ENCODE measurements at places on chromosomes 1 and 21.
A peak's percentile ranks its signal among the peaks of the same experiment; 100 is the strongest.

- no peak for DNase-seq
These were observed 36.9 kb upstream of the CD2 start for GRCh38 chr1:116717318-116717717.

GRCh38 chr1:62676611-62677356 lies 11.4 kb downstream of the DOCK7 start:
- DNase-seq = no peak

DNA sequence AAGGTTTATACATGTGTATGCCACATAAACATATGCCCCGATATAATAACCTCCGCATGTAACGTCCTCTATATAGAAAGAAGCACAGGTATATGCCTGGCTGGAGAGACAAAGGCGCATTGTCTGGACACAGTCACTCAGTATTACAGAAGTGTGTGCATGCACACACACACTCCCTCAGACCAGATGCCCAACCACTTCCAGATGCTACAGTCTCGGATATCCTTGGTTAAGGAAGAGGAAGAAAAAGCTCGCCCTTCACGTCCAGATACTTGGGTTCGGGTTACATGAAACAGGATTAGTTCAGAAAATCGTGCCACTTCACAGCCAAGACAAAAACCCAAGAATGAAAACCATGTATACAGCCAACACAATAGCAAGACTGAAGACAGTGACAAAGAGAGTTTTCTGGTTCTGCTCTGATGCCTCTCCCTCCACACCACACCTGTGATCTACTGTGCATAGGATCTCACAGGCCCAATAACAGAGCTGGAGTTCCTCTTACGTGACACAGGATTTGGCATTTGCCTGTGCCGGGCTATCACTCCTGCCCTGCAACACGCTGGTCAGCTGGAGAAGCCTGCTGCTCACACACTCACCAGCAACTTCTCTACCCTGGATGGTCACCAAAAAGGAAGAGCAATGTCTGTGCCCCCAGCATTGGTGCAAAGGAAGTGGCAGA lies 75.0 kb downstream of the SSBP3 start:
- DNase-seq = no peak

- no peak for DNase-seq
These were observed 642.8 kb downstream of the PLA2G4A start for GRCh38 chr1:187471555-187471954.

DNA sequence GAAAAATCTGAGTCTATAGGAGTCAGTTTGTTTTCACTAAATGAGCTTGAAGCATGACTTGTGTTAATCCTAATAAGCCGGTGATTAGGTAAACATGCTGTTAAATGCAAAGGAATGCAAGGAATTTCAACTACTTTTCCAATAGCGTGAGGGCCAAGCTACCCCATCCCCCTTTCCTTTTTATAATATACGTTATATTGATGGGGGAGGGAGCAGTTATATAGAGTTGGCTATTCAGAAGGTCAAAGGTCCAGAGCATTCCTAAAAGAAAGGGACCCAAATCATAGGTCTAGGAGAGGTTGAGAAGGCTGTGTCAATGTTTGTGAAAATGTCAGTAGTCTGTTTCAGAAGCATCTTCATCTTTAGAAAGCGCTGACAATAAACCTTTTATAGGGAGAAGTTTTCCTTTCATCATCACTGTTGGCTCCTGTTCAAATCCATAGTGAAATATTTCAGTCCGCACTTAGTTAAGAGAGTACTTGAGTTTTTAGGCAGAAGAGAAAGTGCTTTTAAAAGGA lies 3.8 kb downstream of the CCN1 start:
- peak; percentile 97 for DNase-seq

DNA sequence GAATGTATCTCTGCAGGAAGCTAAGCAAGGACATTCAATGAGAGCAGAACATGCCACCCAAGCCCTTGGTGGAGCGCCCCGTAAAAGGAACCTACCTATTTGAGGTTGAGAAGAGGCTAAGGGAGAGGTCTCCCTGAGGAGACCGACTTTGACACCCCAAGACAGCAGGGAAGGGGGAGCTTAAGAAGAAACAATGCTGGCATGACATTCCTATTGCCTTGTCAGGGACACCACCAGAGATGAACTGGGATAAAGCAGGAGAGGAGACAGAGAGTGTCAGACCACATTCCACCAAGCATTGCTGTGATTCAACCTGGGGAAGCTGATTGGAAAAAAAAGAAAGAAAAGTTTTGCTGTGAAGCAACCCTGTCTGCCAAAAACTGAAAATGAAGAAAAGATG lies 13.3 kb upstream of the S100A2 start:
- no peak for DNase-seq

GRCh38 chr1:233815865-233816264 lies 88.6 kb upstream of the SLC35F3 start:
- DNase-seq = peak; percentile 2

DNA sequence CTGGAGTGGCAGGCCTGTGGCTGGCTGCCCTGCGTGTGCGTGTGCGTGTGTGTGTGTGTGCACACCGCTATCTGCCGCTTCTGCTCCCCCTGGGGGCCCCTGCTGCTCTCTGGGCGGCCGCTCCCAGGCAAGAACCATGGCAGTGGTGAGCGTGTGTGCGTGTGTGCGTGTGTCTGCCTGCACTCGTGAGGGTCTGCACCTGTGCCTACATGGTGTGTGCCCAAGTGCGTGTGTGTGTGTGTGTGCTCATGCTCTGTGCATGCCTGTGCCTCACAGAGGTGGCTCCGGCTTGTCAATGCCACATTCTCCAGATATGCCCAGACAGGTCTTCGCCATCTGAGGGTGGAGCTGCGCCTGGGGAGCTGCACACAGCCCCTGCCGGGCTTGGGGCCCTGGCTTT lies 18.7 kb upstream of the PEX10 start:
- no peak for DNase-seq

DNA sequence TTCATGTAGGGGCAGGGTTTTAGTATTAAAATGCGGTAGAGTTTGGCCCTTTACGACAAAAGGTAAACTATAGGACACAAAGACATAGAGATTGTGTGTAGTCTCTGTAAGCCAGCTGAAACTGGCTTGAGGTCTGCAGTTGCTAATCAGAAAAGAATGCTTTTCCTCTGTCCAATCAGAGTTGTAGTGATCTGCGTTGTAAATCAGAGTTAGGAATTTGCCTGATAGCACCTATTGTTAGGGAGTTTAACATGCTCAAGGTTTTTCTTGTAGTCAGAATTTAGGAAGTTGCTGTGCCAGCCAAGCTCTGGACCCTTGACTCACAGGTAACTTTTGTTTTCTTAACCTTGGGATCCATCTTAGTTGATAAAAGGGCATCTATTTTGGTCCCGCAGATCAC lies 61.2 kb upstream of the VTCN1 start:
- DNase-seq = peak; percentile 71

GRCh38 chr21:21612466-21612865 lies 614.3 kb downstream of the NCAM2 start:
- DNase-seq = peak; percentile 6

- DNase-seq = peak; percentile 92
These were observed 8.1 kb downstream of the PSRC1 start for GRCh38 chr1:109274533-109275476.

DNA sequence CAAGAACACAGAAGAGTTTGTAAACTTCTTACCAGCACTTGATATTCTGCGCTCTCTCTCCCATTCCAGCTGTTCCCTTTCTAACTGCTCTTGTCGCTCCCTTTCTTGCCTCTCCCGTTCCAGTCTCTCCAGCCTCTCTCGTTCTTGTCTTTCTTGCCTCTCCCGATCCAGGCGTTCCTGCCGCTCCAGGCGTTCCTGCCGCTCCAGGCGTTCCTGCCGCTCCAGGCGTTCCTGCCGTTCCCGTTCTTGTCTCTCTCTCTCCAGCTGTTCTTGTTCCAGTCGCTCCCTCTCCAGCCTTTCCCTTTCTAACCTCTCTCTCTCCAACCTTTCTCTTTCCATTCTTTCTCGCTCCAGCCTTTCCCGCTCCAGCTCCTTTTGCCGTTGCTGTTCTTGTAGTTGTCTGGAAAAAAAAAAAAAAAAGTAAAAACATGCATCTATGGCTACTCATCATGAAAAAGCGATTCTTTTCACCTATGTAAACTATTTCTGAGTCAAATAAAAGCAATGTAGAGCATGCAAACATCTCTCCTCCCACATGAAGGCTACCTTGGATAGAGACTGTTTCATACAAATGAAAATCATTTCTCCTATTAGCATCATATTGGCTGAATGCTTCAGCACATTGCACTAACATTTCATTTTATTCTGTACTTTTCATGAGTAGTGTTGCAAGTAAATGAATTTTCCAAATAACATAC lies 91.5 kb upstream of the LBR start:
- no peak for DNase-seq

GRCh38 chr1:100866041-100866900 lies 28.4 kb downstream of the EXTL2 start:
- peak; percentile 54 for DNase-seq

- DNase-seq = peak; percentile 63
These were observed 21.4 kb downstream of the SLC2A7 start for GRCh38 chr1:9004700-9005394.

GRCh38 chr1:28313702-28314546 lies 14.9 kb upstream of the MED18 start:
- DNase-seq = peak; percentile 95

GRCh38 chr21:43337901-43338655 lies 88.9 kb downstream of the SIK1 start:
- DNase-seq = no peak

DNA sequence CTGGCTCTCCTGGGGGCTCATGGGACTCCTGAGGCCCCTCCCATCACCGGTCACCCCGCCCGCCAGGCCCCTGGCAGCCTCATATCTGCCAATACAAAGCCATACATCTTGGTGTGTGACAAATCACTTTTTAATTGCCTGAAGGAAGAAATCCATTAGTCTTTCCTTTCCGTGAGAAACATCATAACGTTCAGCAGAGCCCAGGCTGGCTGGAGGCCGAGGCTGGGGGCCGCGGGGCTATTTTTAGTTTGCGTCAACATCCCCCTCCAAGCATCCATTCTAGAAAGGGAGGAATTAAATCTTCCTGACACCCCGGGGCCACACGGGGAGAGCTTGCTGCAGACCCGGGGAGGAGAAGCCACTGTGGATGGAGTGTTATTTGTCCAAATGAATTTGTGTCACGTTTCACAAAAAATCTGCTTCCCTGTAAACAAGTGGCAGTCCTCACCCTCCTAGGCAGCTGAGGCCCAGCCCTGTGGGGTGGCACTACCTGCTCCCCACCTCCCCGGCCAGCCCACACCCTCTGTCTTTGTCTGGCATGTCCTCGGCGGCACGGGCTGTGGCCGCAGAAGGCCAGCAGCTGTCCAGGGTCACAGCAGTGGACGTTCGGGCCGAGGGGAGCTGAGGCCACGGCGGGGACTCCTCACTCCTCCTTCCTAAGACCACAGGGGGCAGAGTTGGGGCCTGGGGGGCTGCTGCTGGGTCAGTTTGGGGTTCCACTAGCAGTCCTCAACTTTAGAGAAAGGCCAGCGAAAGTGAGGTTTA lies 236.9 kb upstream of the VAMP3 start:
- DNase-seq = peak; percentile 43

DNA sequence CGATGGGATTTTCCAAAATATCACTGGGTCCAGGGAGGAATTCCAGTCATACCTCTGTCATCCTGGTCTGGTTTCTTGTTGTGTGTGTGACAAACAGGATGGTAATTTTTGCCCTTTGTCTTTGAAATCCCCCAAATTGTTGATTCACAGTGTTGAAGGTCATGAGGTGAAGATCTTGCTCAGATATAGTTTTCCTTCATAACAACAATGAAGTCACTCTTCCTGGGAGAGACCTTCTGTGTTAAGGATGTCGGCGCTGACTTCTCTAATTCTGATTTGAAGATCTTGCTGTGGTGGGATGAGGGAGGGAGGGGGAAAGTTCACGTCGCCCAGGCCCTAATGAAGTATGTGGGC lies 32.2 kb upstream of the MPZL1 start:
- no peak for DNase-seq

- DNase-seq = no peak
These were observed 976 bp upstream of the BMP8B start for GRCh38 chr1:39789571-39790110.

GRCh38 chr1:169797281-169797680 lies 2.6 kb upstream of the METTL18 start:
- DNase-seq = no peak

- DNase-seq = no peak
These were observed 145.1 kb downstream of the TM2D1 start for GRCh38 chr1:61579802-61580201.

- DNase-seq = no peak
These were observed 34.6 kb downstream of the OVAAL start for GRCh38 chr1:180593382-180593781.

DNA sequence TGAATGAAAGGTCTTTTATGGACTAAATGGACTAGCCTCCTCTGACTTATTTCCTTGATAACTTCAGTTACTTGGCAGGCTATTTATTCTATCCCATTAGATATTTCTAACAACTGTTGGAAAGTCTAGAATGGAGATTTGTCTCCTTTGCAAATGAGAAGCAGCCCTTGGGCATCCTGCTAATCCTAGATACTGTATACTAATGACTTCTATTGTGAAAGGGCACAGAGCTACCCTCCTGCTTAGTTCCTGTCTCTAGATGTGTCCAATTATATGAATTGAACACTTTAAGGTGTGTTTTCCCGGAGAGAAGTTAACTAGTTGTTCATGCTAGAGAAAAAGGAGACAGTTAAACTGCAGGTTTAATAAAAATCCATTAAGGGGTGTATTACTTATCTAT lies 10.2 kb upstream of the NCMAP start:
- peak; percentile 28 for DNase-seq

GRCh38 chr1:212457740-212458338 lies 25.1 kb downstream of the NENF start:
- DNase-seq = peak; percentile 34

- no peak for DNase-seq
These were observed 101.2 kb downstream of the FASLG start for GRCh38 chr1:172760121-172760520.

DNA sequence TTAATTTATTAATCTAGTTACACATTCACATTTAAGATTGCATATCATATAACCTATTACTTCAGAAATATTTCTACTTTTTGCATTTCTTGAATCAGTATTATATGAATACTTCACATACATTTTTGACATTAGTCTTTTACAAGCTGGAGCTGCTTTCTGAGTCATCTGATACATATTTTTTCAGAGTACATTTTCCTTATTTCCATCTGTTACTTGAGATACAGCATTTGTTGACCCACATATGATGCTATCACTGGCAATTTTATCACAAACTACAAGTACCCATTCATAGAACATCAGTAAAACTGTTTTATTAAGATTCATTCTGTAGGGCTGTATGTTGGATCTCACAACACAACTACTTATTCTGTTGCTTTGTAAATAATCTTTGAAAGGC lies 367.2 kb upstream of the ST6GALNAC5 start:
- no peak for DNase-seq

GRCh38 chr1:100539836-100540536 lies 2.0 kb downstream of the GPR88 start:
- DNase-seq = no peak
